Spinal cord (tissue), 10 donors: ENCODE measurements at places on chromosomes 1 and 21. TPM values are rescaled to one million over a fixed set of nuclear protein-coding genes. Genes with fewer than 3 reads are reported as not detected.

- no peak for DNase-seq
These were observed 124.3 kb upstream of the PDE4B start for GRCh38 chr1:65668368-65668767.

DNA sequence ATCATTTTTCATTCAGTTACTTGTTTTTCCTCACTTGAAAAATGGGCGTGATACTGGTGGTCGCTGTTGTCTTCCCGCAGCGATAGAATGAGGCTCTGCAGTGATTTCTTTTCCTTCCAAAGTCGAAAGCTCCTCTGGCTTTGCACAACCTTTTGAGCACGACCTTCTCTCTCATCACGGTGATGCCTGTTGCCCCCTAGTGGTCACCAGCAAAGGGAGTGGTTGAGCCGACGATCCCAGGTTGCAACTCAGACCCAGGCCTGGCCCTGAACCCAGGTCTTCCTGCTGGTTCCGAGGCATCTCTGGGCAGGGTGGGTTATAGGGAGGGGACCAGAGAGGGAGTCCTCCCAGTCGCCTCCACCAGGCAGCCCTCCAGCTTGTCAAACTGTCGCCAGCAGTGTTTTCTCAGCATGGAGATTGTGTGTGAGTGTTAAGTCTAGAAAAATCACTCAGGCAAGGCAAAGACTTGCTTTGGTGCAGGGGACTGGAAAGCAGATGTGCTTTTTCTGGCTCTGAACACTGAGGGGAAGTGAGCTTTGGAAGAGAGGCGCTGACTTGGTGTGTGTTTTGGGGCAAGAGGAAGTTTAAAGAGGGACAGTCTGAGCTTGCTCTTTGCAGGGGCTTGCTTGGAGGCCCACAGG lies 285.3 kb downstream of the CAMTA1 start:
- no peak for DNase-seq

- no peak for DNase-seq
These were observed 10.5 kb upstream of the NASP start for GRCh38 chr1:45573231-45573804.

GRCh38 chr1:16450863-16451481 lies 10.4 kb downstream of the NECAP2 start:
- no peak for DNase-seq

DNA sequence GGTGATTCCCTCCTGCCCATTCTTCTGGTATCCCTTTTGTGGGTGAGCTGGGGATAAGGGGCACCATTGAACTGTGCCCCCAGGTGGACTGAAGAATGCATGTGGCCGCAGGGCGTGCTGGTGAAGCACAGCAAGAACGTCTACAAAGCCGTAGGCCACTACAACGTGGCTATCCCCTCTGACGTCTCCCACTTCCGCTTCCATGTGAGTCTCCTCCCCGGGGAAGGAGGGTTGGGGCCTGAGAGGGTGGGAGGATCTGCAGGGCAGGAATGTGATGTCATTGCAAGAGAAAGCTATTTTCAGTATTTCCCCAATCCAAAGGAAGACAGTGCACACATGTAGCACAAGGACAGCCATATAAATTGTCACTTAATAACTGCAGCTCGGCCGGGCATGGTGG lies 7.5 kb upstream of the KPNA6 start:
- DNase-seq: no peak

GUCA2B gene
- not detected for total RNA-seq
